ENCODE measurements at places on chromosomes 11 and 22.

DNA sequence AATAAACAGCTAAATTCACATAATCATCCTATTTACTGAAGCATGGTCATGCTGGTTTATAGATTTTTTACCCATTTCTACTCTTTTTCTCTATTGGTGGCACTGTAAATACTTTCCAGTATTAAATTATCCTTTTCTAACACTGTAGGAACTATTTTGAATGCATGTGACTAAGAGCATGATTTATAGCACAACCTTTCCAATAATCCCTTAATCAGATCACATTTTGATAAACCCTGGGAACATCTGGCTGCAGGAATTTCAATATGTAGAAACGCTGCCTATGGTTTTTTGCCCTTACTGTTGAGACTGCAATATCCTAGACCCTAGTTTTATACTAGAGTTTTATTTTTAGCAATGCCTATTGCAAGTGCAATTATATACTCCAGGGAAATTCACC, 10.7 kb downstream of the RAG1 start:
- DNase-seq: no peak

GRCh38 chr11:9700105-9700801, 36.4 kb downstream of the SWAP70 start:
- no peak for DNase-seq

- DNase-seq: no peak
Observed at GRCh38 chr11:67640758-67641337, 1.3 kb upstream of the TBX10 start.

GRCh38 chr11:19679952-19680828, 32.4 kb upstream of the NAV2 start:
- no peak for DNase-seq

GRCh38 chr11:67071420-67072284, 15.0 kb downstream of the RHOD start:
- DNase-seq: peak; percentile 76

DNA sequence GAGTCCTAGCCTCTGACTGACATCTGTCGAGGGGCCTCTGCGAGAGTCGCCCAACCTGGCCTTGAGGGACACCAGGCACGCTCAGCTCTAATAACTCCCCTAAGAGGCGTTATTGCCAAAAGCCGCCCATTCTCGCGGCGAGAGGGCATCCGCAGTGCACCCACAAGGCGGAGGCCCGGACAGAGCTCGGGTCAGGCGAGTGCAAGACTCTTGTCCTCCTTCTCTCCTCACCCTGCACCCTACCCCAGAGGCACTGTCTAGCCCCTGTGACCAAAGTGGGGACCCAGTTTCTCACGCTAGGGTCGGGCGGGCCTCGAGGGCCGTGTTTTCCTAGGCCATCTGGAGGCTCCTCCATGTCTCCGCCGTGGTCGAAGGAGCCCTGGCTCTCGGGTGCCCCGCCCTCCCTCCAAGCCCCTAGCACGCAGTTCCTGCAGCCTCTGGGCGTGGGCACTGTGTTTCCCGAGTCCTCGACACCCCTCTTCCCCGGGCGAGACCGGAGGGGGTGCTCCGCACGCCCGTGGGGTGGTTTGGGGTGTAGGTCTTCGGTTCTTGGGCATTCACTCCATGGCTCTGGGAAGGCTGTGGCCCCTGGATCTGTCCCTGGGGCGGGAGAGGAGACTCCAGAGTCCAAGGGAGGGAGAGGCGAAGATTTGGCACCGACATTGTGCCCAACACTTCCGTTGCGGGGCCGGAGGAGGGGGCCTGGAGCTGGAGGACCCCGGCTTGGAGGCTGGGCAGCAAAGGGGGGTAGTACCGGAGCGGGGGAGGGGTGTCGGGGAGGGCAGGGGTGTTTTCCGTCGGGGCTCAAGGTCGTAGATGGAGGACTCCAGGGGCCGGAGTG, 1.0 kb downstream of the CHRM4 start:
- DNase-seq: peak; percentile 50

- DNase-seq: no peak
Observed at GRCh38 chr22:37624876-37625275, 14.6 kb upstream of the SH3BP1 start.

- no peak for DNase-seq
Observed at GRCh38 chr11:70059971-70060370, 18.1 kb upstream of the ANO1 start.

GRCh38 chr22:40180403-40180802, 2.7 kb downstream of the TNRC6B start:
- DNase-seq: no peak

DNA sequence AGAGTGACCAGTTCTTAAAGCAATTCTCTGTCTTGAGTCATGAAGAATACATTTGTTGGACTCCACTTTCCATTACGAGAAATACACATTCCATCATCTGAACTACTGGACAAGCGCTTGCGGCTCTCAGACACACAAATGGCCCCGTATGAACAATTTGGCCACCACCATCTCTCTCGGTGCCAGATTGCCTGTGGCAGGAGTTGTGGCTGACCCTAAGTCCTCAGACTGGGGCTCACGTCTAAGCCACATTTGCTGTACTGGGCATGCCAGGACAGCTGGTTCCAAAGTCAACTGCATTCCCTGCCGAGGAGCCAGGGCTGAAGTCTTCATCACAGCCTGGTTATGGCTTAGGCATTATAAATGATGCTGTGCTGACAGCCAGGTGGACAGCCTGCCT, 227.5 kb downstream of the MIAT start:
- no peak for DNase-seq

DNA sequence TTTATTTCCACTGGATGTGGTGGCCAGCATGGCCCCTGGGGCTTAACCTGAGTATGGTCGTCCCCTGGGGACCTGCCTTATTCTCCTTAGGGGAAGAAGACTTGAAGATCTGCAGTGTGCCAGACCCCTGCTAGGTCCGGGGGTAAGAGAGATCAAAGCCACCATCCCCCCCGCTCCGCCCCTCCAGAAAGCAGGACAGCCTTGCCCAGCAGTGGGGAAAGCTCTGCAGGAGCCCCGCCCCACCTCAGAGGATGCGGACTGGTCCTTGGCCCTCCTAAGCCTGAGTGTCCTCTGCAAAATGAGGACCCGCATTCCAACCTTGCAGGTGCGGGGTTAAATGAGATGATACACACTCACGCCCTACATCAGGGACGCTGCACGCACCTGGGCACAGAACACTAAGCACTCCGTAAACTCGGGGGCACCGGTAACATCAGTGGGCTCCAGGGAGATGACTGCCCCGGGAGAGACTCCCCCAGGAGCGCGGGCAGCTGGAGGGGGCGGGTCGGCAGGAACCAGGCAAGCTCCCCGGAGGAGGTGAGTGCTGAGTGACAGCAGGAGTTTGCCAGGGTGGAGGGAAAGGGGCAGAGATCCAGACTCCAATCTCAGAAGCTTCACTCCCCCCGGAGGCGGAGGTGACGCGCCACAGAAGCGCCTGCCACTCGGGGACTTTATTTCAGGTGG, 564 bp upstream of the ANO1 start:
- DNase-seq: peak; percentile 28

- DNase-seq: no peak
Observed at GRCh38 chr11:8545698-8546366, 48.2 kb downstream of the STK33 start.

- no peak for DNase-seq
Observed at GRCh38 chr11:110582728-110583432, 129.4 kb downstream of the ARHGAP20 start.

DNA sequence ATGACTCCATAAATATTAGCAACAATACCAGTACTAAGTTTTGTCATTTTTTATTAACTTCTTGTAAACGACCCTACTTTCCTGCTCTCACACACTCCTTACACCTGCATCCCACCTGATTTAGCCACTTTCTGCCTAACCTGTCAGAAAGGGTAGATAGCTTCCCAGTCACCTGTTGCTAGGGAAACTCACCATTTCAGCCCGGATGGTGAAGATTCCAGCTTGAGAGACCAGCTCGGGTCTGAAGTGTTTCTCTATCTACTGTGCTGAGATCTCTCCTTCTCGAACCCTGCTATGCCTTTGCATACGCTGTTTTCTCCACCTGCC, at the start of gene PARVG:
PARVG (plus strand) TSS at position 220 of the 327 bp plus-strand sequence. CDS start 2,405 bp downstream, outside the sequence.
- DNase-seq: no peak

GRCh38 chr11:59427068-59427382, 812 bp upstream of the OR5A2 start:
- no peak for DNase-seq

GRCh38 chr11:14306481-14306880, 52.5 kb downstream of the RRAS2 start:
- no peak for DNase-seq

- no peak for DNase-seq
Observed at GRCh38 chr11:69055212-69055586, 6.5 kb downstream of the TPCN2 start.

DNA sequence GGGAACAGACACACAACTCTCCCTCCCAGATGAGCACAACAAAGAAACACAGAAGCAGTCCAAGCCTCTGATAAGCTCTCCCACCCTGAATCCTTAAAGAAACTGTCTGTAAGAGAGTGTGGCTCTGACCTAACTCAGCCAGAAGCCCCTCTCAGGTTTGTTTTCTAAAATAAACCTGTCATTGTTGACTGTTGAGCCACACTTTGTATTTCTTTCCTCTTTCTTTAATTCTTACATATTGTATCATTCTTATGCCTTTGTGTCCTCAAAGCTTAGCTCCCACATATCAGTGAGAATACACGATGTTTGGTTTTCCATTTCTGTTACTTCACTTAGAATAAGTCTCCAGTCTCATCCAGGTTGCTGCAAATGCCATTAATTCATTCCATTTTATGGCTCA, 7.8 kb upstream of the OR8D2 start:
- no peak for DNase-seq

GRCh38 chr11:92152245-92152644, 72.4 kb upstream of the FAT3 start:
- no peak for DNase-seq

DNA sequence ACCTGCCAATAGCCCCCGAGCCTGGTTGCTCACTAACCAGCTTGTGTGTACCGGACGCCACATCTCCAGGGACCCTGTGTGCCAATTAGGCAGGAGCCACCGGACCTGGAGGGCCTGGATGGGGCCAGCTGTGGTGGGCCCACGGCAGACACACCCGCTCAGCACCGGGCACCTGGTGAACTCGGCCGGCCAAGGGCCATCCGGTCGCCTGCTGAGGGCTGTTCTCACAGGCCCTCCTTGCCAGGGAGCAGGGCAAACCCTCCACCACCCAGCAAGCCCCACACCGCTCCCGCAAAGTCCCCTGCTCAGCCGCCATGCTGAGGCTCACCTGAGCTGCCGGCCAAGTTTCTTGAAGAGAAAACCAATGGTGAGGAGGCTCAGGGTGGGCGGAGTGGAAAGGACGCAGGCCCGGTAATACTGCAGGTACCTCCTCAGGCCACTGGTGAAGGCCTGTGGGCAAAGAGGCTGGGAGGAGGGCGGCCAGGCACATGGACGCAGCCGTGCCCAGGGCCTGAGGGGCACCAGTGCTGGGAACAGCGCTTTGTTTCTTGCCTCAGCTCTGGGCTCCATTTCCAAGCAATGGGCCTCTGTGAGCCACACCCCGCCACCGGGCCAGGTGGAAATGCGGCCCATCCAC, 17.1 kb downstream of the TUBGCP6 start:
- no peak for DNase-seq

Data from WERI-Rb-1 (cell line).